ENCODE measurements at places on chromosomes 11 and 22. TPM values are rescaled to one million over a fixed set of nuclear protein-coding genes. Genes with fewer than 3 reads are reported as not detected.
A peak's percentile ranks its signal among the peaks of the same experiment; 100 is the strongest.

GRCh38 chr11:28820296-28820989, 712.3 kb downstream of the METTL15 start:
- H3K27me3 ChIP-seq: no peaks in the 10 kb centered on the region
- no peaks in the 10 kb centered on the region for H3K36me3 ChIP-seq
- DNase-seq: no peak
- H3K4me3 ChIP-seq: no peak overlapping the region

GRCh38 chr22:41570221-41570620, 9.4 kb downstream of the CSDC2 start:
- H3K27me3 ChIP-seq: no peaks in the 10 kb centered on the region
- no peak overlapping the region for H3K4me3 ChIP-seq
- H3K36me3 ChIP-seq: no peaks in the 10 kb centered on the region
- no peak overlapping the region for H3K27ac ChIP-seq
- H3K4me1 ChIP-seq: peaks cover 13% of the 10 kb centered on the region

GRCh38 chr11:27296497-27296896, 66.5 kb downstream of the CCDC34 start:
- no peaks in the 10 kb centered on the region for H3K36me3 ChIP-seq
- DNase-seq: peak; percentile 27
- H3K27ac ChIP-seq: no peak overlapping the region
- no peaks in the 10 kb centered on the region for H3K4me1 ChIP-seq
- no peak overlapping the region for H3K4me3 ChIP-seq

- DNase-seq: no peak
- no peaks in the 10 kb centered on the region for H3K4me1 ChIP-seq
- no peak overlapping the region for H3K27ac ChIP-seq
- H3K4me3 ChIP-seq: no peak overlapping the region
- no peaks in the 10 kb centered on the region for H3K36me3 ChIP-seq
Measured at GRCh38 chr11:40290171-40290631, 1169.3 kb downstream of the LRRC4C start.

DNA sequence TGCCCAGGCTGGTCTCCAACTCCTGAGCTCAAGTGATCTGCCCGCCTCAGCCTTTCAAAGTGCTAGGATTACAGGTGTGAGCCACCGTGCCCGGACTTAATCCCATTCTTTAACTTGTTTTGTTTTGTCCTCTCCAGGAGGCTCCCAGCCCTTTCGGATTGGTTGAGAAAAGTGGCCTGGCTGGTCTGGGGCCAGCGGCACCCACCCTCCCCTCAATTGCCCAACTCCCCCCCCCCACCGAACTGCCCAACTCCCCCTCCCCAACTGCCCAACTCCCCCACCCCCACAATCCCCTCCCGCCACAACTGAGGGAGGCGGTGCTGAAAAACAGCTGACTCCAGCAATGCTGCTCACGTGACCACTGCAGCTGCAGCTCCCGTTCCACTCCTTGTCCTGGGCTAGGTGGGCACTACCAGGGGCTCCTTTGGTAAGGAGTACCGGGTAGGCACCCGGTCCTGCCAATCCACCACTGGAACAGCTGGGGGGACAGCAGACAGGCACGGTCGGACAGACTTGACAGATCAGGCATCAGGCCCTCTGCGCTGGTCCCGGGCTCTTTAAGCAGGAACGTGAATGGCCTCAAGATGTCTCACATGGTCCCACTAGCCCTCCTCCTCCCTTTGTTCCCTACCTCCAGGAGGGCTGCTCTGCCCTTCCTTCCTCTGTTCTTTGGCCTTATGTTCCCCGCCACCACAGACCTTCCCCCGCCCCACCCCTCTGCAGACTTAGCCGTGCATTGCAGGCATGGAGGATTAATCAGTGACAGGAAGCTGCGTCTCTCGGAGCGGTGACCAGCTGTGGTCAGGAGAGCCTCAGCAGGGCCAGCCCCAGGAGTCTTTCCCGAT, at the start of gene TCN2:
Gene TCN2 (plus strand): TSS at position 720 of the 845 bp plus-strand sequence. CDS start 158 bp downstream, outside the sequence.
- peaks cover 49% of the 10 kb centered on the region for H3K4me1 ChIP-seq
- H3K27me3 ChIP-seq: no peaks in the 10 kb centered on the region
- peak within 1 kb of the TSS; percentile 68 for H3K4me3 ChIP-seq
- no peak for DNase-seq

Gene PARVG
- total RNA-seq: 0.57 TPM

Gene ZBTB16
- total RNA-seq: 0.30 TPM

Gene SLC16A8
- not detected for total RNA-seq

Measured in HCT116 (cell line).